ENCODE measurements at places on chromosomes 1 and 21.

GRCh38 chr1:117146072-117146471 lies 24.5 kb upstream of the TRIM45 start:
- DNase-seq: no peak

DNA sequence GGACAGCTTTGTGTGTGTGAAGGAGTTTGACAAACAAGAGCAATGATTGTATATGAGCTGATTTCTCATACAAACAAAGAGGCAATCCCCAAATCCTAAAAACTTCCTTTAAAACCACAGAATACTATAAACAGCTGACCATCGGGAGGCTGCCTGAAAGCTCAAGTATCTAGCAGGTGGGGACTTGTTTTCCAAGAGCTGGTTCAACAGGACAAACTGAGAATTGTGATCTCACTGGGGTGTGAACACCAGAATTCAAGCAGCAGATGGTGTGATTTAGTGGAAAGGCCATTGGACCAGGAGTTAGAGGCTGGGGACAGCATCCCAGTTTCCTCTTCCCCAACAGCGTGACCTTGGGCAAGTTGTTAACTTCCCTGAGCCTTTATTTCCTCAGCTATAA lies 13.9 kb downstream of the LMX1A start:
- no peak for DNase-seq

DNA sequence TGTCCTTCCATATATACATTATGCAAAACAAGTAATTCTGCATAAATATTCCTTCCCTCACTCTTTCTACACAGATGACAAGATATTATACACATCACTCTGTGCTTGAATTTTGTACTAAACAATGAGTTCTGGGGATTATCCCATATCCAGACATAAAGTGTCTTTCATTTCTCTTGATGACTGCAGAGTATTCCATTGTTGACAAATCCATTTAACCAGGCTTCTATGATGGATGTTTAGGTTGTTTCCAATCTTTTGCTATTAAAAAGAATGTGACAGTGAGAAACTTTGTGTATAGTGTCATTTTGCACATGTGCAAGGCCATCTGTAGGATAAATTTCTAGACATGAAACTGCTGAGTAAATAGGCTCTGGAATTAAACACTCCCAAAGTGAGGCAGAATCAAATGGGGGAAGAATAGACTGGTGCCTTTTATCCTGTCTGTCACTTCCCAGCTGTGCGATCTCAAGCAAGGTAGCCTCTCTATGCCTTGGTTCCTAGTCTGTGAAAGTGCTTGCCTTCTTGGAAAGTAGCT lies 29.9 kb upstream of the ATP2B4 start:
- DNase-seq: no peak

GRCh38 chr1:230230273-230230672 lies 163.2 kb downstream of the GALNT2 start:
- no peak for DNase-seq

DNA sequence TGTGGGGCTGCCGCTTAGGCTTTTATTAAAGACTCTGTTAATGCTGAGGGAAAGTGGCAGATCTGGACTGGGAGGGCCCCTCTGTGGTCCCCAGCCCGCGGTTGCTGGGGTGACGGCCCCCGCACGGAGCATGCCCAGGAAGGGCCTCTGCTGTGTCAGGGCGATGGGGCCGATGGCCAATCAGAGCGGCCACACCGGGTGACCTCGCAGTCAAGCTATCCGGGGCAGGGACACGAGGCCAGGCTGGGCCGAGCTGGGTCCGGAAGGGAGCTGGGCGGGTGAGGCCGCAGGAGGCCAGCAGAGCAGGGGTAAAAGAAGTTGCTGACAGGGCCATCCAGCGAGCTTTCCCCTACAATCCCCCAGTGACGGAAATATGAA lies 145.1 kb downstream of the CASZ1 start:
- DNase-seq: no peak

DNA sequence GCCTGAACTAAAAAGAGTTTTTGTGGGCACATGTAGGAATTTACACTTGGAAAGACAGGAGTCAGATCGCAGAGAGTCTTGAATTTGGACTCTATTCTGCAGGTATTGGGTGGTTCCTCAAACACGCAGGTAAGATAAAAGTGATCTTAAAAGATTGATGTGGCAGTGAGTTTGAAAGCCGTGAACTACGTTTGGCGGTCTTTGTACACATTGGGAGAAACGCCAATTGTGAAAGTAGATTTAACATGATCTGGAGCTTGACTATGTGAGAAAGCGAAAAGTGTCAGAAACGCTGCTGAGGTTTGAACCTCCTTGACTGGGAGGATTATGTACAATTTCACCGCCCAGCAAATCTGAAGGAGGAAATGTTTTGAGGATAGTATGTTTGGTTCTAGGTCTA lies 1.5 kb upstream of the PPP2R5A start:
- no peak for DNase-seq

- DNase-seq: no peak
These were observed 16.5 kb downstream of the CAMK2N1 start for GRCh38 chr1:20469406-20470076.

GRCh38 chr1:94265906-94266305 lies 28.5 kb upstream of the ARHGAP29 start:
- DNase-seq: no peak

- no peak for DNase-seq
These were observed 150.3 kb upstream of the ETV3 start for GRCh38 chr1:157288492-157288891.

- no peak for DNase-seq
These were observed 28.6 kb downstream of the PIK3CD start for GRCh38 chr1:9680091-9680490.
